ENCODE measurements at places on chromosomes 6 and 20. TPM values are rescaled to one million over a fixed set of nuclear protein-coding genes. Genes with fewer than 3 reads are reported as not detected.

GRCh38 chr6:158654960-158655489, 5.2 kb downstream of the SYTL3 start:
- peaks cover 17% of the 10 kb centered on the region for H3K4me1 ChIP-seq
- H3K4me3 ChIP-seq: no peak overlapping the region
- no peaks in the 10 kb centered on the region for H3K36me3 ChIP-seq
- H3K27me3 ChIP-seq: no peaks in the 10 kb centered on the region
- H3K27ac ChIP-seq: peak overlapping the region; percentile 87

- H3K4me1 ChIP-seq: peaks cover 16% of the 10 kb centered on the region
- no peaks in the 10 kb centered on the region for H3K36me3 ChIP-seq
- H3K4me3 ChIP-seq: no peak overlapping the region
- H3K27me3 ChIP-seq: peaks cover 17% of the 10 kb centered on the region
Observed at GRCh38 chr20:1397710-1398109, 4.9 kb upstream of the FKBP1A start.

- no peaks in the 10 kb centered on the region for H3K4me1 ChIP-seq
- H3K27ac ChIP-seq: no peak overlapping the region
- DNase-seq: no peak
Observed at GRCh38 chr6:56335726-56336125, 88.3 kb upstream of the COL21A1 start.

Gene SCRT2
- total RNA-seq: not detected

Gene GSTA2
- total RNA-seq: not detected

Gene UBE2C
- total RNA-seq: 0.40 TPM

Gene THBD
- 22.8 TPM for total RNA-seq

Gene GPLD1
- 0.71 TPM for total RNA-seq

DNA sequence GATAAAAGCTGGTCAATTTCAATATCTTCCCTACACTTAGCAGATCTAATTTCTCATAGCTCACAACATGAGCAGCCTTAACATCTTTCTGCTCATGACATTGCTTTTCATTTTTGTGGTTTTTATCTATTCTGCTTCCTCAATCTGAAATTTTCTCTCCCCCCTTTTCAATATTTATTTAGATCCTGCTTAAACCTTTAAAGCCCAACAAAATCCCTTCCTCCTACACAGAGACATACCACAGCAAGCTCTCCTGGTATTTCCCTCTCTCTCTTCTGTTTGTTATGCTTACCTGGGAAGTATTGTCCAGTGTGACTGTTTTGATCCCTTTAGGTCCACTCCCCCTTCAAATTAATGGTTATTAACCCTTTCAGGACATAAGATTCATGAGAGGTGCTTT, 582.5 kb downstream of the RFPL4B start:
- no peak overlapping the region for H3K27ac ChIP-seq
- H3K4me1 ChIP-seq: no peaks in the 10 kb centered on the region
- H3K27me3 ChIP-seq: no peaks in the 10 kb centered on the region

DNA sequence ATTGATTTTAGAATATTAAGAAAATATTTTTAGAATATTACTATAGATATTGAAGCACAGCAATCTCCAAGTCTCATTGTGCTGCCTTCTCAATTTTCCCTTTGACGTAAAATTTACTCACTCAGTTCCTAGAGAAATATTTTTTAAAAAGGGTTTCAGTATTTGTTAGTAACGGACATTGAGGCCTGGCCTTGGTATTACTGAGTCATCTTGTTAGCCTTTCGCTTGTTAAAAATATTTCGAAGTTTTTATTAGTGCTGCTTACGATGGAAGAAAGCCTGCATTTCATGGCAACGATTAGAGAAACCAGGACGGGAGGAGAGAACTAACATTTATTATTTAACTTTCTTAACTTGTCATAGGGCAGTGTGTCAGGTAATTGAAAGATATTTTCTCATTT, 82.2 kb downstream of the TIAM2 start:
- no peak overlapping the region for H3K27ac ChIP-seq
- H3K4me3 ChIP-seq: no peak overlapping the region
- DNase-seq: no peak
- no peaks in the 10 kb centered on the region for H3K27me3 ChIP-seq

- H3K4me1 ChIP-seq: peaks cover 3% of the 10 kb centered on the region
- no peak overlapping the region for H3K27ac ChIP-seq
- no peaks in the 10 kb centered on the region for H3K27me3 ChIP-seq
- no peak overlapping the region for H3K4me3 ChIP-seq
- peaks cover 40% of the 10 kb centered on the region for H3K36me3 ChIP-seq
- DNase-seq: no peak
Observed at GRCh38 chr20:13819885-13820645, 35.2 kb downstream of the NDUFAF5 start.

Gene SEMG1
- not detected for total RNA-seq

DNA sequence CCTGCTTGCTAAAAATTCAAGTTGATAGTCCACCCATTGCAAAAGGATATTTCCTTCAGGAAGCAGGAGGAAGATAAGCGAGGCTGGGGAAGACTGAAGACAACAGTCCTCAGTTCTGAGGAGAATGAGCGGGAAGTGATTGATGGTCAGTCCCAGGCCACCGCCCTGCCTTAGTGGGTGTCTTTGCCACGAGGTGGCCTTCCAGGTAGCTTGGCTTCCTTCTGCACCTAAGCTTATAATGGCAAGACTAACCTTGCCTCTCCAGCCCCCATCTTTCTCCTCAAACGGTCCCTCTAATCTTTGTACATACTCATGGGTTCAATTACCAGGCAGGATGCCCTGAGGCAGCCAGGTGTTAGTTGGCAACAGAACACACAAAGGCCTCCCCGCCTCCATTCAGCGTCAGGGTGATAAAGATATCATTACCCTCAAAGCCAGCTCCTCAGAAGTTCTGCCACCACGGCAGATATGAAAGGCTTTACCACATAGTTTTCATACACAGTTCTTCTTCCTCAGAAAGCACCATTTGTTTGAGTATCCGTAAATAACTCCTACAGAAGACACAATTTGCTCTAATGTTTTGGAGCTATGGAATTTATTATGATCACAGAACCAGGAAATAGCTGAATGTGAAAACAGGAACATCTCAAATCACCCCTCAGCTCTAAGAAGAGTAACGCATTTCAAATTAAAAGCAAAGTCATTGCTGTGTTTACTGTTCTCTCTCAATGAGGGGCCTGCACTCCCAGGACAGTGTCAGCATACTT, 249.4 kb downstream of the ATXN1 start:
- H3K4me3 ChIP-seq: no peak overlapping the region
- no peaks in the 10 kb centered on the region for H3K36me3 ChIP-seq
- no peak overlapping the region for H3K27ac ChIP-seq
